ENCODE measurements at places on chromosomes 6 and 20.

DNA sequence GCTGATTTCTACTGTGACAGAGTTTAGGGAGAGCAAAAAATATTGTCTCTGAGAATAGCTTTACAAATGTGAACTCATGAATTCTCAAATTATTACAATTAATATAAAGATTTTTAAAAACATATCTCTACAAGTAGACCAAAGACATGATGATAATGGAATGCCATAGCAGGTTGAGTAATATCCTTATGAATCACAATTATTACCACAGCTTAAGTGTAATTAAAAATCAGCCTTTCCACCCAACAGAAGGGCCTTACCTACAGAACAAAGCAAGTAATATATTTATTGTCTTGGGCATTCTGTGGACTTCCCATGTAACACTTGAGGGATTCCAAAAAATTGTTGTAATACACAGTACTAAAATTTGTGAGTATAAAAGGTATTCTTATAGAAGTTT is 1099.6 kb upstream of the GJE1 start:
- DNase-seq = no peak

- no peak for DNase-seq
These were observed 146.9 kb downstream of the MACROD2 start for GRCh38 chr20:14142171-14142570.

GRCh38 chr20:61608275-61609085 is 356.4 kb downstream of the CDH4 start:
- no peak for DNase-seq

DNA sequence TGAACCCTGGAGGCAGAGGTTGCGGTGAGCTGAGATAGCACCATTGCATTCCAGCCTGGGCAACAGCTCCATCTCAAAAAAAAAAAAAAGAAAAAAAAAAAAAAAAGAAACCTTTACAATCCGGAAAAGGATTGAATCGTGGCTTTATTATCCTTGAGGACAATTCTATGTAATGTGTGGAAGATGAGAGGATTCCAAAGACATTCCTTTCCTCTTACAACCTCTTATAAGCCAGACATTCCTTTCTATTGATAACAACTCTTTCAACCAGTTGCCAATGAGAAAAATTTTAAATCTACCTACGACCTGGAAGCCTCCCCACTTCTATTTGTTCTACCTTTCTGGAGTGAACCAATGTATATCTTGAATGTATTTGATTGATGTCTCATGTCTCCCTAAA is 91.2 kb upstream of the EEF1E1 start:
- no peak for DNase-seq

DNA sequence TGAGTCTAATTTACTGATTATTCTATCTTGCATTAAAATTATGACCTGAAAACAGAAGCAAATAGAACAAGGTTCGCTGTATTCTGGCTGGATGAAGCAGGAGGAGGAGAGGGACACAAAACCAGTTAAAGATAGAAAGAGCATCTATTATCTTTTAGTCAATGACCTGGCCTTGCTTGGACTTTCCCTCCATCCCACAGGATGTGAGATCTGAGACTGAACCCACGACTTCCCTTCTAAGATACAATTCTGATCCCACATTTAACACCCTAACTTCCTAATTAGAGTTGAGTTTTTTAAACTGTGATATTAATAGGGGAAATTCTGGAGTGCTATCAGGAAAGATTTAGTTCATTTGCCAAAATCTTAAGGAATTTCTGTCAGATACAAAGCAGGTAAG is 3.1 kb upstream of the HLA-DQA2 start:
- no peak for DNase-seq

- DNase-seq = no peak
These were observed 40.7 kb downstream of the BFSP1 start for GRCh38 chr20:17490501-17490900.

DNA sequence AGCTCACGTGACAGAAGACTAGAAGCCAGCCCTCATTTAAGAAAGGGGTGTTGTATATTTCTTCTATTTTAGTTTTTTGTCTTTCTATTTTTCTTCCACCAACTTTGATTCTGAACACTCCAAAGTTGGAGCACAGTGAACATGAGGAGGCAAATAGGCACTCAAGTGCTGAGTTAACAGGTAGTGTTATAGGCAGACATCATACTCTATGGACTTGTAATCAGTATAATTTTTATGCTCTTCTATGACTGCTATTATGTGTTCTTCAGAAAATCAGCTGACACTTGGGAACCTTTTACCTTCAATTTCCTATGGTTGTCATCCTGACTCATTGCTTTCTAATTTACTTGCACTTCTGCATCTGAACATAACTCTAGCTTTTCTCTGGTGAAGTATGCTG is 396.3 kb upstream of the EYS start:
- no peak for DNase-seq

- no peak for DNase-seq
These were observed 42.5 kb upstream of the IPCEF1 start for GRCh38 chr6:154399097-154399496.

- peak; percentile 2 for DNase-seq
These were observed 53.6 kb upstream of the LRRC1 start for GRCh38 chr6:53741034-53741823.

GRCh38 chr6:5567352-5567751 is 306.0 kb downstream of the FARS2 start:
- DNase-seq = no peak

DNA sequence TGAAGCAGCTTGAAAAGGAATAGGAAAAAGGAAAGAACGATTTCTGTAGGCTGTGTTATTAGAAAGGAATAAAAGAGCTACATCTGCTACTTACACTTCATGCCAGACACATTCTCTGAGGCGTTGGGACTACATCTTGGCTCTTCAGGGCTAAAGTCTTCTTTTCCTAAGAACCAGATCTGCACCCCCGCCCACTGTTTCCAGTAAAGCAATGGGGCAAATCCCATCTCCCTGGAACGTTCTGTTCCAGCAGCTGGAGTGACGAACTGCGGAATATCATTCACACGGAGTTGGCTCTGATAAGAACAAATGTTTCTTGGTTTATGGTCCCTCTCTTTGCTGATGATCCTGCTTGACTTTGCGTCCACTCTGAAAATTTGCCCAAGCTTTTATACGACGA is 26.9 kb downstream of the FAM50B start:
- no peak for DNase-seq

DNA sequence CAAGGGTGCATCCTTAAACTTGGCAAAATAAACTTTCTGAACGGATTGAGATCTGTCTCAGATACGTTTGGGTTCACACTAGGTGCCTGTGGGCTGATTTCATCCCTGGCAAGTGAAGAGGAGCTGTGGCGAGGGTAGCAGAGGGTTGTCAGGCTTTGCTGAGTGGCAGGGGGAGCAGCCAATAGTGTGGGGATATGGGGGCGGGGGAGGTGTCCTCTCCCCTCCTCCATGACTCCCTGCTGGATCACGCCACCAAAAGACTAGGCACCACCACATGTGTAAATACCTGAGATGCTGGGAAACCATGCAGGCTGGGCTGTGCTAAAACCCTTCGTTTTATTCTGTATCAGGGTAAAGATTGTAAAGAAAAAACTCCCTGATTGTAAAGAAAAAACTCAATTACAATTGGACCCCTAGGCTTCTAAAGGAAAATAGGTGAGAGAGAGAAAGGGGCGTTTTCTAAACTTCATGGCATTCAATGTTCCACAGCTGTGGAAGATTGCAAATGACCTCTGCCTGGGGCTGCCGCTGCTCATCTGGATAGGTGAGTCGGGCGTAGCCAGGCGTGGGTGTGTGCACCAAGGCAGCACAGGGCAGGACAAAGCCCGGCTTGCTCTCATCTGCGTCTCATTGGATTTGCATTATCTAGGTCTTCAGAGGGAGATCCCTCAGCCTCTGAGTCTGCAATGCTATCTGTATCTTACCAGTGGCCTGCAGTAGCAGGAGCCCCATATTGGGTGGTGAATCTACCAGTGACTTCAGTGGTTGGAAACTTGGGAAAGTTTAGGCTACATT is 26.9 kb upstream of the ADTRP start:
- no peak for DNase-seq

DNA sequence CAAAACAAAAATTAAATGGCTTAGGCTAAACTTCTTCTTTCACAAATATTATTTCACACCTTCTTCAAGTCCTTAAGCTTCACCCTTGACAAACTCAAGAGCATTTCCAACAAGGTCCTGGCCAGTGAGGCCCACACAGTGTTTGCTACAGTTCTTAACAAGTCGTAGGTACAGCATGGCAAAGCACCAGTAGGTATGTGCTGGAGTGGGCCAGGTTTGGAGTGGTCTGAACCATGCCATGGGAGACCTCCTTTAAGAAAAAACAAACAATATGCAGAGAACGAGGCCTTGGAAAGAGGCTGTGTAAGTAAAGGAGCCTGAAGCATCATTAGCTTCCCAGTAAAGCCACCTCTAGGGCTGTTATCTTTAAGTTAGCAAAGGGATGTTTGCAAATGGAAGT is 154.3 kb upstream of the SNX9 start:
- DNase-seq = no peak

- no peak for DNase-seq
These were observed 8.2 kb upstream of the AHCY start for GRCh38 chr20:34311118-34312023.

- no peak for DNase-seq
These were observed 11.2 kb downstream of the PHIP start for GRCh38 chr6:79066828-79067227.

- no peak for DNase-seq
These were observed 464 bp downstream of the EHMT2 start for GRCh38 chr6:31896856-31897611.

GRCh38 chr20:44431118-44431501 is 44.6 kb upstream of the TTPAL start:
- no peak for DNase-seq

- no peak for DNase-seq
These were observed 11.8 kb downstream of the TRIM10 start for GRCh38 chr6:30149234-30149633.

- DNase-seq = no peak
These were observed 25.5 kb downstream of the MCUR1 start for GRCh38 chr6:13788820-13789219.

- DNase-seq = no peak
These were observed 81.7 kb upstream of the SHLD1 start for GRCh38 chr20:5668529-5668868.

DNA sequence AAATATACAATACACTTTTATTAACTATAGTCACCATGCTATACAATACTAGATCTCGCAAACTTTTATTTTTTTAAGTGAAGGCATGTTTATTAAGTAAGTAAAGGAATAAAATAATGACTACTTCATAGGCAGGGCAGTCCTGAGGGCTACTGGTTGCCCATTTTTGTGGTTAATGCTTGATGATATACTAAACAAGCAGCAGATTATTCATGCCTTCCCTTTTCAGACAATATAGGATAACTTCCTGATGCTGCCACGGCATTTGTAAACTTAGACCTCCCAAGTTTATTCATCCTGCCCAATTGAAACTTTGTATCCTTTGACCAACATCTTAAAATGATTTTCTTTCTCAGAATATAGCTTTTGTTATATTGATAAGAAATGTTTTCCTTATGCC is 24.7 kb upstream of the HIVEP1 start:
- no peak for DNase-seq

- no peak for DNase-seq
These were observed 12.4 kb upstream of the CPNE5 start for GRCh38 chr6:36851626-36852025.

DNA sequence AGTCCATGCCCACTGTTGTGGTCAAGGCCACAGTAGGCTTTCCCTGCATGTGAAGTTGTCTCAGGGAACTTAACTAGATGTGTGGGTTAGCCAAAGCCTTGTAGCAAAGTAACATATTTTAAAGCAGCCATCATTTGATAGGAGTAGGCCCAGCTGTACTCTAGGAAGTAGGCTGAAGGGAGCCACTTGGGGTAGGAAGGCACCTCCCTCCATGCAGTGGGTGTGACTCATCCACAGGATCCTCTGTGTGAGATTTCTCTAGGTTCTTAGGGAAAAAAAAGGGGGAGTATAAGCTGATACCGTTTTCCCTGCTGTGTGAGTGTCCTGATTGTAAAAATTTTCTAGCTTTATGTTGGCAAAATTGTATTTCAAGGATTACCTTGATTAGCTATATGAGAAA is 44.7 kb downstream of the VAPB start:
- no peak for DNase-seq

DNA sequence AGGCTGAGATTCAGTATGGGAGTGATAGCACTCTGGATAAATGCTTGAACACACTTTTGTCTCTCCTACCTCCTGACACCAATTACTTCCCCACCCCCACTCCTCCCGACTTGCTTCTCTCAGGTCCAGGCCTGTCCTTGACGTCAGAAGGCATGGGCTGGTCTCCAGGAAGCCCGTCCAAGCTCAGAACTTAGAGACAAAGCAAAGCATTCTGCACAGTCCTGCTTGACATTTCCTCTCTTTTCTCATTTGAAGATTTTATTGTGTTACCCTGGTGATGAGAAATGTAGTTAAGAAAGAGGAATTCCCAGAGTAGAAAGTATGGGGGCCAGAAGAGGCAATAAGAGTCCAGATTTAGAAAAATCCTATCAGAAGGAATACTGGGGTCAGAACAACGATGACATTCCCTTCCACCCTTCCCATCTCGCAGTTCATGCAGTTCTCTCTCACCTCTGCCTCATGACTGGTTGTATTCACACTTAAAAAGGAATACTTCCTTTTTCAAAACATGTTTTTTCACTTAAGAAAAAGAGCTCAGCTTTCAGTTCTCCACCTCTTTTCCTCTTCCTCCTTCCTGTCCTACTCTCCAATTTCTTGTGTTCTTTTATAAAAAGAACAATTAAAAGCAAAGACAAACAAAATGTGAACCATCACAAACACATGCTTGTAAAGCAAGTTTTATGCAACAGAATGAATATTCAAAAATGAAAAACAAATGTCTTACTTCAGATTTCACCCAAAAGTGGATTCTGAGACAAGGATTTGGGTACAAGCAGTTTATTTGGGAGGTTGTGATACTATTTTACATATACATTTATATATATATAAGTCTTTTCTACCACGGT is 18.5 kb upstream of the FAM184A start:
- no peak for DNase-seq

DNA sequence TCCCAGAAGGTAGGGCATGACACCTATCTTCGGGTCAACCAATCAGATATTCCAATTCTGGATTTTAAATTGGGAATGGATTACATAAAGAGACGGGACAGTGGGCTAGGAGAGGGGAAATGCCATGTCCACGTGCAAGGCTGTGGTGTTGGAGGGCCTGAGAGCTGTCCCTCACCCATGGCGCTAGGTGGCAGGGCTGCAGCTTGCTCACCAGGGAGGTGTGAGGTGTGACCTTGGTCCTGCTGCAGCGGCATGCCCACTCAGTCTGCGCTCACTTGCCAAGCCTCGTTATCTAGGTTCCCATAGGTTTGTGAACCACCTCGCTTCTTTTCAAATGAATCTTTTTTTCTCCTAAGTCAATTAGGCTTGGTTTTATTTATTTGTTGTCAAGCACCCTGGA is 19.4 kb upstream of the CST3 start:
- DNase-seq = no peak

- DNase-seq = no peak
These were observed 153.0 kb downstream of the REV3L start for GRCh38 chr6:111329882-111330633.

- no peak for DNase-seq
These were observed 96.8 kb upstream of the ATXN1 start for GRCh38 chr6:16857969-16858592.

DNA sequence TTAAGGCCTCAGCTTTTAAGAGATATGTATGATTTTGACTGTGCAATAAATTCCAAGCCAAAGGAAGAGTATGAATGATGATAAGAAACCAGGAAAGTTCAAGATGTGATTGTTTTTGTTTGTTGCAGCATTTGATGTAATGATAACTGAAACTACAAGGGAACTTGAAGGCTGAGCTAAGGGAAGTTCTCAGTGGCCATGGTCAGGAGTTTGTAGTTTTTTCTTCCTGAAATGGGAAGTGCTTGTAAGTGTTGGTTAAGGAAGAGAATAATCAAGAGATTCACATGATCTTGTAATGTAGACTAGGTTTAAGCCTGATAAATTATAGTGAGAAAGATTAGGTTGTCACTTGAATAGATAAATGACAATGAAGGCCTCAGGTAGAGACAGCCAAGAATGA is 53.4 kb downstream of the PTCHD4 start:
- DNase-seq = no peak
